ENCODE measurements at places on chromosomes 7 and 10.

DNA sequence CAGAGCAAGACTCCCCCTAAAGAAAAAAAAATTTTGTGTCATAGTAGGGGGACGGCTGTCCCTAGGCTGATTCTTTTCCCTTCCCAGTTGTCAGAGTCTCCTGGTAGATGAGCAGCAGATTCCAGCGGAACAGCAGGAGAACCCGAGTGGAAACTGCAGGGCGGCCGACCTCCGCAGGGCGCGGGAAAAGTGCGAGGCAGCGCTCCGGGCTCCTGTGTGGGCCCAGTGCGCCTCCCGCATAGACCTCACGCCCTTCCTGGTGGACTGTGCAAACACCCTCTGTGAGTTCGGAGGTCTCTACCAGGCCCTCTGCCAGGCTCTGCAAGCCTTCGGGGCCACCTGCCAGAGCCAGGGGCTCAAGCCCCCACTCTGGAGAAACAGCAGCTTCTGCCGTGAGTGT is 46.0 kb downstream of the ZAN start:
- DNase-seq: no peak

DNA sequence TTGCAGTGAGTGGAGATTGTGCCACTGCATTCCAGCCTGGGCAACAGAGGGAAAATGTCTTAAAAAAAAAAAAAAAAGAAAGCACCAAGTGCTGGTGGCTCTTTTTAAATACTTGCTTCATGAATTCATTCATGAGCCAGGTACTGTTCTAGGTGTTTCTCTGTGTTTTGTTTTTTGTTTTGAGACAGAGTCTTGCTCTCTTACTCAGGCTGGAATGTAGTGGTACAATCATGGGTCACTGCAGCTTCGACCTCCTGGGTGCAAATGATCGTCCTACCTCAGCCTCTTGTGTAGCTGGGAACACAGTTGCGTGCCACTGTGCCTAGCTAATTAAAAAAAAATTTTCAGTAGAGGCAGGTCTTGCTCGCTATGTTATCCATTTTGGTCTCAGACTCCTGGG is 5.3 kb downstream of the STOX1 start:
- no peak for DNase-seq

GRCh38 chr7:143931739-143932138 is 3.3 kb upstream of the OR2F2 start:
- peak; percentile 13 for DNase-seq

- peak; percentile 97 for DNase-seq
These were observed 14.5 kb downstream of the LIMK1 start for GRCh38 chr7:74097937-74098614.

GRCh38 chr7:27804139-27804538 is 64.2 kb downstream of the TAX1BP1 start:
- DNase-seq: no peak

GRCh38 chr10:104306897-104307296 is 31.4 kb downstream of the ITPRIP start:
- no peak for DNase-seq

DNA sequence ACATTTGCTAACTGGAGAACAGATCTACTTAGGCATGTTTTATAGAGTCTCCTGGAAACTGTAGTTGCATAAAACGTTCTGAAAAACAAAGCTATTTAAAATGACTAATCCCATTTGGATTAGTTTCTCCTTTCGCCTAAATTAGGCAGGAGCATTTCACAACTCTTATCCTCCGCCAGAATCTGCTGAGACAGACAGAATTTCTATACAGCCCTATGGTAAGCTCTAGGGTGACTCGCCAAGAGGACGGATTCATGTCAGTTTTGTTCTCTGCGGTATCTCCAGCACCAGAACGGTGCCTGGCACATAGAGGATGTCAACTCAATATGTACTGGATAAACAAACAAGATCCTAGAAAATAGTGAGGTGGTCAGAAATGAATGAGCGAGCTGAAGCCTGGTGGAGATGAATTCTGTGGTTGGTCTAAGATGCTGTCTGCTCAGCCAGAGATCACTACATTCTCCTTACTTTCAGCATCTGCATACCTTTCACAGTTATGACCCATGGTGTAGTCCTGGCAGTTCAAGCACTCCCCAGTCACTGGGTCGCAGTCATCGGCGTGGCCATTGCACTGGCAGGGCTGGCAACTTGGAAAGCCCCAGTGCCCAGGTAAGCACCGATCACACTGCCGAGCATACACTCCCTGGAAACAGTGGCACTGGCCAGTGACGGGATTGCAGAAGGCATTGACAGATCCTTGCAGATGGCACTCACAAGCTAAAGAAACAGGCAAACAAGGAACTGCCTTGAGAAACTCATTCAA is 44.0 kb downstream of the LAMB1 start:
- peak; percentile 90 for DNase-seq

DNA sequence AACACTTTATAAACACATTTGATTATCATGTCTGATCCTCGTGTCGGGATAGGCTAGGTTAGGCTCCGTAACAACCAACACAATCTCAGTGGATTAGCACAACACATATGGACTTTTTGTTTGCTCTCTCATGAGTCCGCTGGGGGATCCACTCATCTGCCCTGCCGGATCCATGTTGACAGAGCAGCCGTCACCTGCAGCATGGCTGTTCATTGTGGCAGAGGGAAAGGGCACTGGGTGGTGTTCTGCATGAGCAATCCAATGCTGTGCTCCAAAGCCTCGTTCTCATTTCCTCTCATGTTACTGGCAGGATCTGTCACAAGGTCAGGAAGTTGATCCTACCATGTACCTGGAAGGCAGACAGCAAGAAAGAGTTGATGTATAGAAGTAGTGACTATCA is 62.5 kb upstream of the RAPGEF5 start:
- DNase-seq: no peak

GRCh38 chr10:94402843-94403379 is 570 bp downstream of the TBC1D12 start:
- DNase-seq: peak; percentile 36

GRCh38 chr10:88521791-88522190 is 61.3 kb downstream of the RNLS start:
- no peak for DNase-seq

- no peak for DNase-seq
These were observed 63.2 kb downstream of the USP6NL start for GRCh38 chr10:11548065-11548767.

- DNase-seq: no peak
These were observed 218.1 kb downstream of the CELF2 start for GRCh38 chr10:11235771-11236170.

DNA sequence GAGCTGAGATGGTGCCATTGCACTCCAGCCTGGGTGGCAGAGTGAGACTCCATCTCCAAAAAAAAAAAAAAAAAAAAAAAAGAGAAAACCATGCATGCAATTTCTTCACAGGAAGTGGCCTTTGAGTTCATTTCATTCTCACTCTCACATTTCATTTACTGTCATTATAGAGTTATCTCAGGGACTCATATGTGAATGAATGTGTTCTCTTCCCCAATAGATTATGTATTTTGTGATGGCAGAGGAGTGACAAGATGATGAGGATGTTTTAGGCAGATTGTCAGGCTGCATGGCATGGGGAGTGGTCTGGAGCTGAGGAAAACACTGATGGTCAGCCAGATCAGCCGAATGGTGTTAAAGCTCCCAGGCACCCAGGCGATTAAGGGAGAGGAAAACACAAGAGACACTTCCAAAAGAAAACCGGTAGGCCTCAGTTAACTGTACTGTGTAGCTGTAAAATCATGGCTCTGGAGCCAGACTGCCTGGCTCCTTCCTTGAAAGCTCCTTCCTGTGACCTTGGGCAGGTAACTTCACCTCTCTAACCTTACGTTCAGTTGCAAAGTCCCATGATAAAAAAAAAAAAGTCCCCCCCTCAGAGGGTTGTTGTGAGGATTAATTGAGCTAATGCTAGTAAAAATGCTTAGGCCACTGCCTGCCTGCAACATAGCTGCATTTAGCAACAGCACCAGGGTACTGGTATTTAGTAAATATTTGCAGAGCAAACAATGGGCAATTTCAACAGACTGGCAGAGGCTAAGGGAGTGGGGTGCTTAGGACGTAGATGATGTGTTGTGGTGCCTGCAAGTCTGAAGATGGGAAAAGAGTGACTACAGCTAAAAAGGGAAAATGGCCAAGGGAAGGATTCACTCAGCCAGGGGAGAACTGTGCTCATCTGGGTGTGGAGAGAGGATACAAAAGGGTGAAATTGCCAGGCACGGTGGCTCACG is 6.9 kb downstream of the FRAT2 start:
- no peak for DNase-seq

- DNase-seq: no peak
These were observed 9.1 kb downstream of the PRPS1L1 start for GRCh38 chr7:18018296-18019215.

- DNase-seq: no peak
These were observed 18.2 kb downstream of the ANLN start for GRCh38 chr7:36407636-36408550.

DNA sequence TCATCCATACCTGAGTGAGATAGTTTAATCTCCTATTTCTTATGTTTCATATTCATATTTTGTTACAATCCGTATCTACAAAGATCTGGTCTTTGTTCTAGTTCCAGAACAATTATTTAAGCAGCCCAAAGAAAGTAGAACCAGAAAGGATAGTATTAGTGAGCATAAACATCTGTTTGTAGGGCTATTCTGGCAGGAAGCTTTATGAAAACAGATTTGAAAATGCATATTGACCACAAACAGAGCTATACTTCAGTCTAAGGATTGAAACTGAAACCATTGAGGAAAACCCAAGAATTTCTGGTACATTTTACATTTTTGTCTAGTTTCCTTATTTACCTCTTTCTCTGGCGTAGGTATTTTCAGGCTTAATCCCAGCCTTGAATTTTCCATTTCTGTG is 28.1 kb downstream of the LRGUK start:
- no peak for DNase-seq

GRCh38 chr7:152571068-152571467 is 104.9 kb downstream of the XRCC2 start:
- no peak for DNase-seq

DNA sequence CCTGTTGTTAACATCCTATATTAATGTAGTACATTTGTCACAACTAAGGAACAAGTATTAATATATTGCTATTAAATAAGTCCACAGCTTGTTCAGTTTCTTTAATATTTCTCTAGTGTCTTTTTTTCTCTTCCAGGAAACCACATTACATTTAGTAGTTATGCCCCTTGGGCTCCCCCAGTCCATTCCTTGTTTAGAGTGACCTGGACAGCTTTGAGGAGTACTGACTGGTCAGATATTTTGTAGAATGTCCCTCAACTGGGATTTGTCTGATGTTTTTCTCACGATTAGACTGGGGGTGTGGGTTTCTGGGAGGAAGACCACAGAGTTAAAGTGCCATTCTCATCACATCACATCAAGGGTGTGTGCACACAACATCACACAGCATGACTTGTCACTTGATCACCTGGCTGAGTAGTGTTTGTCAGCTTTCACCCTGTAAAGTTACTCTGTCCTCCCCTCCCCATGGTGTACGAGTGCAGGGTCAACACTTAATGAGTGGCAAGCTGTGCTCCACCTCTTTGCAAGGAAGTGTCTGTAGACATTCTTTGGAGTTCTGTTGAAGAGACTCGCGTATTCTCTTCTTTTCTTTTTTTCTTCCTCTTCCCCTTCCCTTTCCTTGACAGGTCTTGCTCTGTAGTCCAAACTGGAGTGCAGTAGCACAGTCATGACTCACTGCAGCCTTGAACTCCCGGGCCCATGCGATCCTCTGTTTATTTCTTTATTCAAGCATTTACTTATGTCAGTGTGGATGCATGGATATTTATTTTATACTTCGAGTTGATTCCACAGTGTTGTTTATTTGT is 10.2 kb downstream of the LMTK2 start:
- DNase-seq: no peak

GRCh38 chr10:92972066-92972870 is 88.3 kb upstream of the CYP26C1 start:
- DNase-seq: peak; percentile 76

- no peak for DNase-seq
These were observed 3.7 kb upstream of the CXCL12 start for GRCh38 chr10:44388641-44389040.

DNA sequence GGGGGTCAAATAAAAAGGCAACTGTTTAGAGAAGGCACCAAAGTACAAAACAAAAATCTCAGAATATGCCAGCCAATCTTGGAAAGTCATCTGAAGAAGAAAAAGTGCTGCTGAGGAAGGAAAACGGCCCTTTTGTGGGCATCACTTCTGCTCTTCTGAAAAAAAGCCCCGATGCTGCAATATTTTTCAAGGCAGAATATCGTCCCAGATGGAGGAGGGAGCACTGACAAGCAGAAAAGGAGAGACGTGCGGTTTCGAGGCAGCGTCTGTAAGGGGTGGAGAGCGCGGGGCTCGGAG is 959 bp upstream of the ATRNL1 start:
- DNase-seq: no peak

DNA sequence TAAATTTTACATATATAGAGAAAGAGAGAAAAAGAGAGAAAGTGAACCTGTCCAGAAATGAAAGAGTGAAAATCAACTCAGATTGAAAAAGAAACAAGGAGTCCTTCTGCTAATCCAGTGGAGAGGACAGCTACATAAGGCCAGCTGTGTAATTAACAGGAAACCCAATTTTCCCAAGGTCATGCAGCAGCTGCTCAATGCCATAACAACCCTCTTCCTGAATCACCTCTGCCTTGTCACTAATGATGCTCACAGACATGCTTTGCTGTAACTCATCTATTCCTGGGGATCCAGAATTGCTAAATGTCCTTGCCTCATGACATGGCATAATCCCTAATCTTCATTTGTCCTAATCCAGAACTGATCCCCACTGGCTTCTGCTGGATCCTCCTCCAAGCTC is 288.6 kb downstream of the NEBL start:
- DNase-seq: no peak

DNA sequence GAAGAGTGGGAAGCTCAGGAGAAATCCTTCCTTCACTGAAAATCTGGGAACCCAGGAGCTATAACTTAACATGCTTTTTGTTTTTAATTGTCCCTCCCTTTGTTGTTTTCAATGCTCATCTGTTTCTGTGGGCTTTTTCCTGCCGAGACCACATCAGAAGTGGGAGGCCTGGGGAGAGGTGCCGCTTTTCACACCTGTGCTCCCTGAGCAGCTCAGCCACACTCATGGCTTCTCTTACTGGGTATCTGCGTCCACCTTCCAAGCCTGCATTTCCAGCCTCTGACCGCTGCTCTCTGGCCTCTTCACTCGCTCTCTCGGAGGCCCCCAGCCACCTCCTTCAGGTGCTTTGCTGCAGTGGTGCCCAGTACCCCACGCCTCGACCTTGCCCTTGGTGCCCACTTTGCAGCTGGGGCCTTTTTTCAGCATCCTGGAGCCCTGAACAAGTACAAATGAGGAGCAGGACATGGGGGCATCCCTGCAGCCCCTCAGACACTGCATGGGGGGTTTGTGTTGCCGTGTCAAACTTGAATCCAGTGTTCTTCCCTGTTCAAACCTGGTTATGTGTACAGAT is 9.9 kb downstream of the C7orf57 start:
- DNase-seq: no peak

DNA sequence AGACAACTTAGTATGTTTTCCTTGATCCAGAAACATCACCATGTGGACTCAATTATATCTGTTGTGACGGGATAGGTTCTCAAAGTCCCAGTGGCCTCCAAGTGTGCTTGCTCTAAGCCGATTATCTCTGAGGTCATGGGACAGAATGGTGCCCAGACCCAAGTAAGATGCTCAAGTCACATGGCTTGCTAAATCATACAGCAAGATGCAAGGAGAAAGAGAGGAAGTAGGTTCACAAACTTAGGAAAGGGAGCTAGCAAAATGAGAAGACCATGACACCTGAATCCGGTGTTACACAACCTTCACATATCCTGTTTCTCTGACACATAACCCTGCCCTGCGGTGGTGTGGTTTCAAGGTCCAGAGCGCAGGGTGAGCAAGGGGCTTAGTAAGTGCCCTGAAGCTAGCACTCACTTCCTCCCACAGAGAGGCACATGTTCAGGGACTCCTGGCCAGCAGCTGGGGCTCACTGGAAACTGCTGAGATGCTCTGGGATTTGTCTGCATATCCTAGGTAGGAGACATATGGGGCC is 590.9 kb upstream of the ANKRD30A start:
- DNase-seq: peak; percentile 72

- no peak for DNase-seq
These were observed 18.3 kb downstream of the DNAJB12 start for GRCh38 chr10:72336259-72337038.

Data from AG08395 (cell line).